ENCODE measurements at places on chromosomes 6 and 20.
A peak's percentile ranks its signal among the peaks of the same experiment; 100 is the strongest.

- no peak for DNase-seq
Observed at GRCh38 chr6:29744131-29744530, 20.9 kb downstream of the HLA-F start.

GRCh38 chr6:36487698-36488097, 44.9 kb downstream of the KCTD20 start:
- DNase-seq, result no peak

DNA sequence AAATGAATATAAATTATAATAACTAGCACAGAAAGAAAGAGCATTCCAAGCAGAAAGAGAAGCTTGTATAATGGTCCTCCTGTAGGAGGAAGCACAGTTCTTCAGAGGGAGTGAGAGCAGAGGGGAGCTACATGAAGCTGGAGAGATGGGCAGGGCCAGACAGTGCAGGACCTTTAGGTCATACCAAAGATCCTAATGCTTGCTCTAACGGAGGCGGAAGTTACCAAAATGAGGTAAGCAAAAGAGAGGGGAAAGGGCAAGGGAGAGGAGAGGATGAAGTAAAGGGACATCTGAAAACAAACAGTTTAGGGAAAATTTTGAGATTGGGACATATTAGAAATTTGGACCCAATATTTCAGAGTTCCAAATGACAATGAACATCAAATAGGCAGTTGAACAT, 50.2 kb downstream of the HBS1L start:
- no peak for DNase-seq

DNA sequence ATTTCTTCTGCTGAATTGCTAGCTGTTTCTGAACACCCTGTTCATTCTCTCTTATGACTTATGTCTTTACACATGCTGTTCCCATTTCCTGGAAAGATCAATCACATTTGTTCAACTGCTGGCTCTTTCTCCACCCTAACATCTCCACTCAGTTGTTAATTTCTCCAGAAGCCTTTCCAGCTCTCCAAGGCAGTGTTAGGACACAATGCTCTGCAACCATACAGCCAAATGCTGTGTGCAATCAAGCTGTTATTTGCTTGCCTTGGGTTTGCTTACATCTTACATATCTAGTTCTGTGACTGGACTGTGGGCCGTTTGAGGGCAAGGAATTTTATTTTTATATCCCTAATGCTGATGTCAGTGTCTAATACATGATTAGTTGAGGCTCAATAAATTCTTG, 24.2 kb upstream of the CITED2 start:
- DNase-seq, result no peak

DNA sequence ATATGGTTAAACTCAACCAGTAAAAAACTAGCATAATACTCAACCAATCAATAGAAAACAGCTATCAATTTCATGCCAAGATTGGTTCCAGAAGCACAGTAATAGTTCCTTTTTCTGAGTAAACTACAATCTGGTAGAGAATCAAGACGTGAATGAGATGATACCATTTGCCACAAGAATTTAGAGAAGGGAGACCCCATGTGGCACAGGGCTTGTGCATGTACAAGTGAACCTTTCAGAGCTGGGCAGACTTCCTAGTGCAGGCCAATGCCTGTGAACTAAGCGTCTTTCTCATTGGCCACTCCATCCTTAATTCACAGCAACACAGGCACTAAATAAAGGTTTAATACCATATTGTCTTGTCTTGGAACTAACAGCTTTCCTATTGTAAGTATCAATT, 213.5 kb downstream of the RFPL4B start:
- DNase-seq, result no peak

DNA sequence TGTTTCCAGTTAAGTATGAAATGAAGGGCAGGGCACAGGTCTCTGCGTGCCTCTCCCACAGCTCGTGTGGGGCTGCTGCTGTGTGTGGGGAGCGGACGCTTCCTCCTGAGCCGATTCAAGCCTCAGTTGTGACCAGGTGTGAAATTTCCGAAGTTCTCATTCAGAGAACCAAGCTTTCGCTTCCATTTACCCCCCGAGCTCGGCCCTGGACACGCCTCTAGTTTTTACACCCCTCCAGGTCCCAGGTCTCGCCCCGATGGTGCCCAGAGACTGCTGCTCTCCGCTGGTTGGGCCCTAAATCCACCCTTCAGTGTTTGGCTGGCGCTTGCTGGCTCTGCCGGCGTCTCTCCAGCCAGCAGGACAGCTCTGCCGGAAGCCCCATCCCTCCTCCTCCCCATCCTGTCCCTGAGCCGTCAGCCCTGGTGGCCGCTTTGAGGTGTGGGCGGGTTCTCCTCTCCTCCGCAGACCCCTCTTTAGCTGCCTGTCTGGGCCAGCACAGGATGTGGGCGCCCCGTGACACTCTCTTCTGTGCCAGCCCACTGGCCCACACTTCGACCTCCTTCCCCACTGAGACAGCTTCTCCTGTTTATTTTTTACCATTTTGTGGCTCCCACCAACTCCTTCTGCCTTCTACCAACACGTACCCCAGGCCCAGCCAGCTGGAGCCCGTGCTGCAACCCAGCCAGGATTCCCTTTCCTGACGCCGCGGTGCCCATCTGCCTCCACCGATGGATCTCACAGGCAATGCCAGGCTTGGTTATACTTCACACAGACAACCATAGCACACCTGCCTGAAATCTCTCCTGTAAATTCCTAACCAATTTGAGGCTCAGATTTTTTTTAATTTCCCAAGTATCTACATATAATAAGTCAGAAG, 142.8 kb downstream of the DLL1 start:
- peak; percentile 61 for DNase-seq

DNA sequence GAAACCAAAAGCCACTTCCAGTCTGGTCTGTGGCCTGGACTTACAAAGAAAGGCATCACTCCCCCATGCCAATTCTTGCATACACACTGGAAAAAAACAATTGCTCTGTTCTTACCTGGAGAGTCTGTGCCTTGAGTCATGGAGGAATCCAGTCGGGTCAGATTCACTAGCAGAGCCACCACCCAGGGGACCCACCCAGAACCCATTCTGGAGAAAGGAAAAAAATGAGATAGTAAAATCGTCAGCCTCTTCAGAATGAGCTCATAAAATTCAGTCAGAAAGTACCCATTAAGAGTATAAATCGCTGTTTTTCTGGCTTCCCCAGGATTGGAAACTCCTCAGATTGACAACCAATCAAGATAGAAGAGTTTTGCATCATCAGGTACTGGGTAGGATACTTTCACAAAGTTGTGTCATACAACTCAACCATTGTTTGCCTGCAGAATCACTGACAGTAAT, at the start of gene HLA-DOB:
HLA-DOB (minus strand) TSS at position 257 of the 459 bp plus-strand sequence; CDS start at position 206, 51 bp downstream.
- DNase-seq, result no peak

DNA sequence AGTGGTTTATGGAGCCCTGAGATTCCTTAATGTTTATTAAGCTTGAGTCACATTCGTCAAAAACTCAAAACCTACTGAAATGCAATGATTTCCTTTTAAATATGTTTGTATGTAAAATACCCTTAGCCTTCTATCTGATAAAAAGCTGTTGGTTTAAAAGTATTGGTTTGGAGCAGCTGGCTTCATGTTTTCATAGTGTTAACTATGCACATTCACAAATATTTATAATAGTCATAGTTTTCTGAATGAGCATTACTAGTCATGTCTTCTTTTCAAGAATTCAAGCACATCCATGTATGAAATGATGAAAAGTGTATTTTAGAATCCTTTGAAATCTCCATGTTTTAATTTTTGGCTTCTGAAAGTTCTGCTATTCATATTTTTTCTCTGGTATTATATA, 558.6 kb downstream of the UTRN start:
- DNase-seq, result no peak

DNA sequence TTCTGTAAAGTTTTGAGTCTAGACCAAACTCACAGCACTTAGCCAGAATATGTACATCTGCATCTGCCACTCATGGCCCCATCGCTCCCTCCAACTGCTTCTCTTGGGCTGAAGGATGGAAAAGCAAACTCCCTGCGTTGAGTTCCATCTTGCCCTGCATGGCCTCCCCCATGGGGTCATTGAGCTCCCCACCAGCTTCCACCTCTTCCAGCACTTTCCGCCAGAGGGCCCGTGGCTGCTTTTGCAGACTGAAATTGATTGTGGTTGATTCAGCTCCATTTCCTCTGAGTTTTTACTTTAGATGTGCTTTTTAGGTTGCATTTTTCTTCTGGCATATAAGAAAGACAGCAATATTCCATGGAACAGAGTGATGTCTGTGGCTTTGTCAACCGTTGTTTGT, 263.1 kb downstream of the ESR1 start:
- DNase-seq, result no peak

DNA sequence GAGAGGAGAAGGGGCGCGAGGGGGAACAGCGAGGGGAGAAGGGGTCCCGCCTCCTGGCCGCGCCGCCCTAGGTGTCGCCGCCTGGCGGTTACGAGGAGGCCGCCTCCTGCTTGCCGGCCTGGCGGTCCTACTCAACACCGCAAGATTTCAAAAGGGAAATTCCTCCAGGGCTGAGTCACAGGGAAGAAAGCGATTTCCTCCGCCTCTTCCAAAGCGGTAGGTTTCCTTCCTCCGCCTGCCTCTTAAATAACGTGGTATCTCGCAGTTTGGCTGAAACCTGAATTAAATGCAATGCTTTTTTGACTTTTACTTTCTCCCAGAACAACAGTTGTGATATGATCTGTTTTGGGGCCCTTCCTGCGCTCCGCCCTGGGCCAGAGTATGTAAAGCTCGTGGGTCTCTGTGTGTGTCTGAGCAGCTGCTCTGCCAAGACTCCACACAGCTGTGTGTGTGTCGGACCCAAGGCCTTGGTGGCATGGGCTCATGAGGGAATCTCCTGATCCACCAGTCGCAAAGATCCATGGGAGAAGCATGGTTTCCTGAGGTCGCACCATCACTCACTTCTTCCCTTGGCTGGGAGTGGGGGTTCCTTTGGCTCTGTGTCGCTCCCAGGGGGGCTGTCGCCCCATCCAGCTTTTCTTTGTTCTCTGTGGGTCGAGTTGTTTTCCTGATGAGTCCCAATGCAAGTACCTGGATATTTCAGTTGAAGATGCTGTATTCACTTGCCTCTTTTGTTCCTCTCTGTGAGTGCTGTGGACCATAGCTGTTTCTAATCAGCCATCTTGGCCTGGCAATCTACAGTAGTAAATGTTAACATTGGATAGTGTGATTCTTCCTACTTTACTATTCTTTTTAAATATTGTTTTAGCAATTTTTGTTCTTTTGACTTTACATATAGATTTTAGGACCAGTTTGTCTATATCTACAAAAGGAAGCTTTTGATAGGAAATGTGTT, 31.6 kb upstream of the NOTCH4 start:
- peak; percentile 17 for DNase-seq

DNA sequence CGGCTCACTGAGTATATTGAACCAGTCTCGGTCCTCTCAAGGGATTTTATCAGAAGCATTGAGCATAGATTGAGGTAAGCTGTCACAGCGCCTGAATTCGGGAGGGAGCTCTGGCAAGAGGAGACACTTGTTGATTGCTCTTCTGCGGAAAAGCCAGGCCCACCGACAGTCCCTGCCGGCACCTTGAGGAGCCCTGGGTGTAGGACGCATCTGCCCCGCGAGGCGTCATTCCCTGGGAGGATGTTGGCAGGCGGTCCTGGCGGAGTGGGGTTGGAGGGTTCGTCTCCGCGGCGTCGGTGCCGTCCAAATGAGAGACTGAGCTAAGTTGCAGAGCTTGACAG, 843 bp downstream of the FBXO9 start:
- DNase-seq, result peak; percentile 64

- DNase-seq, result no peak
Observed at GRCh38 chr6:170461556-170462365, 91.3 kb downstream of the PSMB1 start.

GRCh38 chr20:37365760-37366638, 20.1 kb downstream of the SRC start:
- DNase-seq, result no peak

DNA sequence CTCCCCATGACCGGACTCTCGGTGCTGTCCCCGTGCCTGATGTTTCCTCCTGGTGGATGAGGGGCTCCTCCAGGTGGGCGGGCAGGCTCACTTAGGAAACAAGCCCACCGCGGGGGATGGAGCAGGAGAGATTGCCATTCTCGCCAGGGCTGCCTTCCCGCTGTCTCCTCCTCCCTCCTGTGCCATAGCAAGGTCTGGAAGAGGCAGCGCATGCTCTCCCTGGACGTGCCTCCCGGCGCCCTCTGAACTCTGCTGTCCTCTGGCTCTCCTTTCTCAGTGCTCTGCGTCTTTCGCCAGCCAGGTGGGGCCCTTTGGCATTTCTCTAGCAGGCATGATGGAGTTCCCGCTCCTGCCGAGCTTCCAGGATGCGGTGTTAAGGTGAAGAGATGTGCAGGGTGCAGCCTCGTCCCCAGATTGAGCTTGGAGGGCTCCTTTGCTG, 17.4 kb upstream of the NPEPL1 start:
- DNase-seq, result no peak

DNA sequence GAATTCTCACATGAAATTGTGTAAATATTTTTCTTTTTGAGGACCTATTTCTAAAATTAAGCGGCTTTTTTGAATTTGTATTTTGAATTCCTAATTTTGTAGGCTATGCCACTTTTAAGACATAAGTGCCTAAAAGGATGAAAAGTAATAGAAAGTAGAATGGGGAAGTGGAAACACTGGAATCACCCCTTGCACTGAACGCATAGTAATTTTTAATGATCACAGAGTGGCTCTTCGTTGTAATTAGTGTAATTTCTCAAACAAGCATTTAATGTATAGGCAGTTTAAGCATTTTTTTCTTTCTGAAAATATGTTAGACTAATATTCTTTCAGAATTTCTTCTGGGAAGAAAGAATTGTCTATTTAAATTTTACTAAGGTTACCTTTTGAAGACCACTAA, 73.2 kb downstream of the ARID1B start:
- no peak for DNase-seq

DNA sequence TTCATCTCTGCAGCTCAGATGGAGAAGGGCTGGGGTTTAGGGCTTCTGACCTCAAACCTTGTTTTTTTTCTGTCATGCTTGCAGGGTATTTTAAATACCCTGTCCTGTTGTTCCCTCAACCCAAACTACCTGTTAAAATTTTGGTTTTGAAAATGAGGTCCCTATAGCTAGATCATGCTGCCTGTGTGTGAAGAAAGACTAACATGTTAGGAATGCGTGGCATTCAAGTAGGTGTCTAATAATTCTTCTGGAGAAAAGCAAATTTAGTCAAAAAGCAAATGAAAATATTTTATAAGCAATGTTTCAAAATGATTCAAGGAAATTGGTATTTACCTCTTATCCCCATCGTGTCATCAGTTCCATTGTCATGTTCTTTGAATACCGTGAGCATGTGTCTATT, 77.2 kb upstream of the C20orf144 start:
- DNase-seq, result no peak

- no peak for DNase-seq
Observed at GRCh38 chr6:169409742-169410312, 156.2 kb upstream of the THBS2 start.

DNA sequence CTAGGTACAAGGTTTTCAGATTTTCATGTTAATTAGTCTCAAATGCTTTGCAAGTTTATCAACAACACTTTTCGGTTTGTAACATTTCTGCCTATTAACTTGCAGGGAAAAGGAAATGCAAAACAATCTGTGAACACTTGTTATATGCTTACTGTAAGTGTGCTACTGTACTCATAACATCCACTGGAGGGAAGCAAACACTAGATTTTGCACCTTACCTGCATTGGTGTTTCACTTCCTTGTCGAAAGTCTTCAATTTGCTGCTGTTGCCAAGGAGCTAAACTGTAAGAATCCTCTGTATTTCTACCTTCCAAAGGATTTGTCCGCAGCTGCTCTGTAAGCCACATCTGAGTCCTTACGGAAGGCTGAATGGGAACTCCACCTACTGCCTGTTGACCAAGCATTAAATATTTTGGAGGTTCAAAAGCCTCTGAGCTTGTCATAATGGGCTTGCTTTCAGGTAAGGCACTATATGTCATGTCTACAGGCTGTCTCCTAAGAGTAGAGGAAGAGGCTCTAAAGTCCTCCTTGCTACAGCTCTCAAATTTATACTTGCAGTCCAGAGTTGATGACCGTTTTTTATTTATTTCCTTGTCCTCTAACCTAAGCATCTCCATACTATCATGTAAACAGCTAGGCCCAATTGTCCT, 17.3 kb downstream of the PLN start:
- DNase-seq, result no peak
